ENCODE measurements at places on chromosomes 11 and 22.

DNA sequence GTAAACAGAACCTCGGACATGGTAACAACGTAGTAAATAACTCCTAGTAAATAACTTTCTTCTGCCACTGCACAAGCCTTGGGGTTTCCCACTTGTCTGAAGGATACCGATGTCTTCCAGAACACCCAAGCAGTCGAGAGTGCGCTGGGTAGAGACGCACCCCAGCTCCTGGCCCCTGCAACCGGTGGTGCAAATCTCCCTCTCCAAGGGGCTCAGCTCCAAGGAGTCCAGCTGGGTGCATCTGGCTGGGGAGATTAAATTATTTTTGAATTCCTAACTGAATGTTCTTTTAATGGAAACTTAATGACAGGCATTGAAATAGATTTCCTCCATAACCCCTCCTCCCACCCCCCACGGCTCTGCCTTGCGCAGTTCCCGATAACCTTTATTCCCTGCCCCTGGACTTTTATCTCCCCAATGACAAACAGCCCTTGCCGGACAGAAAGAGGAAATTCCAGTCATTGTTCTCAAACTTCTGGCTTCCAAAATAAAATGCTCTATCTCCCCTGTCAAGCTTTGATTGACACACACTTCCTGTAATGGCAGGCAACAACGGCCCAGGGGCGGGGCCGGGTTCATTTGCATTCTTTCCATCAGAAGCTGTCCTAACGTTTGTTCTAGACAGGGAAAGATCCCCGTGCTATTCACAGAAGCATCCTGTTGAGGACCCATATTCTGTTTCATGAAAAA is 31.2 kb downstream of the KCNJ1 start:
- DNase-seq: peak; percentile 37

DNA sequence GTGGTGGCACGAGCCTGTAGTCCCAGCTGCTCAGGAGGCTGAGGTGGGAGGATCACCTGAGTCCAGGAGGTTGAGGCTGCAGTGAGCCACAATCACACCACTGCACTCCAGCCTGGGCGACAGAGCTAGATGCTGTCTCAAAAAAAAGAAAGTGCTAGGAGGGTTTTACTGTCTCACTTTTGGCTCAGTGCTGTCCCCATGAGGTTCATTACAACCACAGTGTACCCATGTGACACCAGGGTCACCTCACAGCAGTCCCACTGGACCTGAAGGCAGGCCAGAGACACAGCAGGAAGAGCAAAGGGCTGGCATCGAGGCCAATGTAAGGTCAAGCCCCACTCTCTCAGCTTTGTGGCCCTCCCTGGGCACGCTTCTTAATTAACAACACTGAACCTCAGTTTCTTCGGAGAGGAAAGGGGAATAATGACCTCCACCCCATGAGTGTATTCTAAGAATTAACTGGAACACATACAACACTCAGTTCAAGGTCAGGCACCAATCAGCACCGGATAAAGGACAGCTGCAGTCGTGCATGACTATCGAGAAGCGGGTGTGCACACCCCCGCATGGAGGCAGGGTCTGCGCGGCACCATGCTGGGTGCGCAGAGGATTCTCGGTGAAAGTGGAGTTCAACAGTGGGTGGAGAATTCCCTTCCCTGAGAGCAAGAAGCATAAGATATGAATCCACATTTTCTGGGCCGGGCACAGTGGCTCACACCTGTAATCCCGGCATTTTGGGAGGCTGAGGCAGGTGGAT is 30.9 kb upstream of the BAIAP2L2 start:
- DNase-seq: no peak

DNA sequence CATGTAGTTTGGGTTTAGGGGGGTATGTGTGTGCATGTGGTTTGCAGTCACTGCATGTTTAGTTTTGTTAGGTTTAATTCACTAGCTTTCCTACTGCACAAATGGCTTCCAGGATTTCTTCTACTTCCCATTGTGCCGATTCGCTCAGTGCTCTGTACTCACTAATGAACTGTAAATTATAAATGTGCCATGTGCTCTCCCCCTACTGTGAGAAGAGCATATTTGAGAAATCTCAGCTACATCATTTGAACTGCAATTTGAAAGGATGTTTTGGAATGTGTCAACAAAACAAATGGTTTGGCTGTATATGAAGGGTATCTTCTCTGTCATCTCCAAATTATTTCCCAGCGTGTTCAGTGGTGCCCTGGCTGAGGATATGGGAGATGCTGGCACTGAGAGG is 28.1 kb downstream of the CYB5R2 start:
- DNase-seq: no peak

DNA sequence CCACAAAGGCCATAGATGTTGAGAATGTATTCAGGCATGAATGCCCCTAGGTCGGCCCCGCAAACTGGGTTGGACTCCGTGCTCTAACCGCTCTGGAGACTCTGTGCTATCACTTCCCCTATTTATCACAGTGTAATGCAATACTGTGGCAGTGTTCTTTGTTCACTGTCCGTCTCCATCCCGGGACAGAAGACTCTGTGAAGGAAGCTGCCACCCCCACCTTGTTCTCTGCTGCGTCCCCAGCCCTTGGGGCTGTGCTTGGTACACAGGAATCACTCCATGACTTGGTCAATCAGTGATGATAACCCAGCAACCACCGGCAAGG is 57.6 kb downstream of the TSPAN18 start:
- DNase-seq: no peak

GRCh38 chr11:27938011-27938410 is 169.9 kb downstream of the KIF18A start:
- DNase-seq: no peak

DNA sequence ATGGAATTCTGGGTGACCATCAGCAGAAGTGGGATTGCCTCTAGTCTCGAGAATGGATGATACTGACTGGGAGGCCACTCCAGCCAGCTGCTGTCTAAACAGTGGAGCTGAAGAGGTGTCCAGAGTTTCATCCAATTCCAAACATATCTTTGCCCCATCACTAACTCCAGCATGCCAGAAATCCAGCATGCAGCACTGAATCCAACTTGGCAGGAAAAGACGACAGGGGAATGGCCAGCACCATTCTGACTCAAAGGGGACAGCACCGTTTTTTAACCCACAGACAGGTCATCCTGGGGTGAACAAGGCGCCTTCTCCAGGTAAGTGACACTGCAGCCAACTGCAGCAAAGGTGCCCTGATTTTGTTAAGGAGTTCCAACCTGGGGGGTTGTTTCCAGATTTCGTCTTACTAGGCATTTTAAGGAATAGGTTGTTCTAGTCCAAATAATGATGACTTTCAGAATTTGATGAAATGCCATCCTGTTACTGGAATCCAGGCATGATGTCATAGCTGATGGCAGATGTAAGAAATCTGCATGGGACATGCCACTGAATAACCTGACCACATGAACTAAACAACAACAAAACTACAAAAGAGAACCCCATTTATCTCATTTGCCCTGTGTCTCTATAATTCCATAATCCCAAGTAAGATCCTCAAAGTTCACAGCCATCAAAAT is 32.3 kb downstream of the FEZ1 start:
- DNase-seq: no peak

DNA sequence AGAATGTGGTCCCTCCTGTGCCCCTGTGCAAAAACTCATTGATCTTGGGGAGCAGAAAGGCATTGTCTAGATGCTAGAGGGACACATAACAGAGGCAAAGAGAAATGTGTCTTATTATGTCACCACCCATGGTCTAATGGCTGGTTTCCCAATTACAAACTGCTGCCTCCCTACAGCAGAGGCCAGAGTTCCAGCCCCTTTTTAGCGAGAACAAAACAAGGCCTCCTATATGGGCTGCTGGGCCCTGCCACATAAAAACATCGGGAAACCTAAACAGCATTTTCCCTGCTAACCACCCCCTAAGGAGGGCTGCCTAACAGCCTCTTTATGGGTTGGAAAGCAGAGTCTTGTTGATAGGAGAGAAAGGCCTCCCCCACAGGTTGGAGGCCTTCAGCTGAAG is 75.2 kb upstream of the CRTAM start:
- DNase-seq: no peak

DNA sequence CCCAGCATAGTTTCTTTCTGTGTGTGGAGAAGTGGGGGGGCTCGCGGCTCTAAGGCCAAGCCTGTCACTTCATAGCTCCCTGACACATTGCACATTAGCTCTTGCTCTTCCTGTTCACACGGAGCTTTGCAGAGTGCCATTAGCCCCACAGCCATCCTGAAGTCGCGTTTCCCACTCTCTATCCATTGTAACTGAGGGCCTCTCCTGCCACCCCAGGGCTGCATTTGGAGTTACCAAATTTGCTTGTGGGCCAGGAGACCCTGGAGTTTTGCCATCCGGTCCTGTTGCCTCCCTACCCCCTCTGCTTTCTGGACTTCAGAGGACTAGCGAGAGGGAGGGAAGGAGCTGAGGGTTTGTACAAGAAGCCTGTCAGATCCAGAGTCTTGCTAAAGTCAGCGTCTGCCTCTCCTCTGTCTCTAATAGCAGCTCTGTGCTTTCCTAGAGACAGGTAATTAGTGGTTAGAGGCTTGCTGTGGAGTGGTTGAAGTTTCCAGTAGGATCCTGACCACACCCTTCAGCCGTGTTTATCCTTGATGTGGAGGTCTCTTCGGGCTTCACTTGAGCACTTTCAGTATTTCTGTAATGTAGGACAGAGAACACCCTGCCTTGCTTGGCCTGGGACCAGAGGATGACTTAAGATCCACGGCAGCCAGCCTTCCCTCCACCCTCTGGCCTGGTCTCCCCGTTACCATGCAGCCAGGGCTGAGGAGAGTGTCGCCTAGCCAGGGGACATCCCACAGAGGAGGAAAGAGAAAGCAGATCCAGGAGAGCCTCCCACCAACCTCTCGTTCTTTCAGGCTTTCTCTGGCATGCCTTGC is 14.1 kb downstream of the DCPS start:
- DNase-seq: no peak

DNA sequence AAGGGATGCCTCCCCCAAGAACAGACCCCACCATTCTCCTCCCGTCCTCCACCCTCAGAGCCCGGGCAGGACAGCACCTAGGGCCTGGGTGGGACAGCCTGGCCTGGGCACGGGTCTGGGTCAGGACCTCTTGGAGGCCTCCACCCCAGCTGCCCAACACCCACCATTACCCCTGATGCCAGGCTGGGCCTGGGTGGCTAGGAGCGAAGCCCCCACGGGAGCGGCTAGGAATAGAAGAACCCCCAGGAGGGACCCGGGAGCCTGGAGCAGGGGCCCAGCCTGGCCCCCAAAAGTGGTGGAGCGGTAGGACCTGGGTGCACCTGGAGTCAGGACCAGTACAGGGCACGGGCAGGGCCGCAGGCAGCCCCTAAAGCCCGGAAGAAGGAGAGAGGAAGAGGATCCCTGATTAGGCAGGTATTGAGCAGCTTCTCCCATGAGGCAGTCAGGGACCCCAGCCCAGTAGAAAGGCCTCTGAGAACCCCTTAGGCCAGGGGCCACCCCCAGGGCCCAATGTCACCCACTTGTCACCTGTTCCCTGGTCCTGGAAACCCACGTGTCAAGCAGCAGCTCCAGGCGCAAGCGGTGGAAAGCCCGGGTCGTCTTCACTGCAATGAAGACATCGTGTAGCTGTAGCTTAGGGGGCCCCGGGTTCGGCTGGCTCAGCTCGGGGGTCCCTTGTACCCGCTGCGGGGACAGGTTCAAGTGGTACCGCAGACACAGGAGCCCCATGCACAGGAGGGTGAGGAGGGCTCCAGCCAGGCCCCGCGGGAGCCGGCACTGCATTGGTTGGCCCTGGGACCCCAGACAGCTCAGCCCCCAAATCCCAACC is 575 bp downstream of the MFNG start:
- DNase-seq: peak; percentile 62

GRCh38 chr11:77141034-77141433 is 13.0 kb downstream of the MYO7A start:
- DNase-seq: no peak

GRCh38 chr11:71396548-71397123 is 51.6 kb downstream of the DHCR7 start:
- DNase-seq: no peak

DNA sequence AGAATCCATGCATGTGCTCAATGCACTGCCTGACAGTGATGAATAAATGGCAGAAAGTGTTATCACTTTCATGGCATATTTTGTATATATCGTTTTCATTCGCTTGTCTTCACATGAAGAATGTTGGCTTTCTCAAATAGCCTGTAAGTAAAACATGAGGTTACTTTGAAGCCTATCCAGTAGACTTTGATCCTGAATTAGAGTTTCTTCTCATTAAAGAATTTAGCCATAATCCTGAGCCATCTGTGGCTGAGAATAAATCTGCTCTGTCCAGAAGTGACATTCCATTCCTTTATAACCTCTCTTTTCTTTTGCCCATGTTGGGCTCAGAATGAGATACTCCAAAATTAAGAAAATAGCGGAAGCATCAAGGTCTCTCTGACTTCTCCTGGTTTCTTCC is 1071.7 kb upstream of the TENM4 start:
- no peak for DNase-seq

DNA sequence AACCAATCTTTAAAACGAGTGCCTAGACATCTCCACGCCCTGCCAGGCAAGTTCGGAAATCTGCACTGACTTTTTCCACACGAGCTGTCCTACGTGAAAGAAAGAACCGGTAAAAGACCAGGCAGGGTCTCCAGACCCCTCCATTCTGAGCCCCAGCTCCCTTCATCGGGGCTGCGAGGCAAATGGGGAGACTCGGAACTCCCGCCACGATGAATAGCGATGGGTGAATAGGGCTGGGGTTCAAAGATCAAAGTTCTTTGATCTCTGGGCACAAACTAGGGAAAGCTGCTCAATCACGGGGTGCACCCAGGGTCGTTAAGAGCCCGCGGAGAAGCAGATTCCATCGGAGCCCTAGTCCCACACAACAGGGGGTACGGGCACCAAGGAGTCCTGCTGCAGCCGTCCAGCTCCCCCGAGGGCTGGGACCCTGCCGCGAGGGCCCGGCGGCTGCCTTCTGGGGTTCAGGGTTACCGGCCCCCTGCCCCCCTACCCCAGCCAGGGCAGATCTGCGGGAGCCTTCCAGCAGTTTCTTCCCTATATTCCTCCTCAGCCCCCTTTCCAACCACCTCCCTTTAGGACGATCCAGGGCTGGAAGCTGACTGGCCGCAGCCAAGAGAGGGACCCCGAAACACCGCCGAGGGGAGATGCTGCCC is 1.1 kb downstream of the LRP4 start:
- no peak for DNase-seq

DNA sequence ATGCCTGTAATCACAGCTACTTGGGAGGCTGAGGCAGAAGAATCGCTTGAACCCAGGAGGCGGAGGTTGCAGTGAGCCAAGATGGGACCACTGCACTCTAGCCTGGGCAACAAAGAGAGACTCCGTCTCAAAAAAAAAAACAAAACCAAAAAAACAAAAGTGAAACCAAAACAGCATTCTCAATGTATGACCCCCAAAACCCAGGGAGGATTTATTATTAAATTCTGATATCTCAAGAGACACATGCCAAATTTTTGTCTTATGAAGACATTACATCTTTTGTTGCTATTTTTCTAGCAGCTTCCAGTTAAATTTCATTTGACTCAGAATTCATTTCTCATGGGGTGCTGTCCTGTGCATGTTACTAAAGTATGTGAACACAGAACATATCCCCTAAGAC is 3.0 kb upstream of the YPEL4 start:
- DNase-seq: no peak

GRCh38 chr11:117928446-117929141 is 608 bp downstream of the TMPRSS13 start:
- no peak for DNase-seq

DNA sequence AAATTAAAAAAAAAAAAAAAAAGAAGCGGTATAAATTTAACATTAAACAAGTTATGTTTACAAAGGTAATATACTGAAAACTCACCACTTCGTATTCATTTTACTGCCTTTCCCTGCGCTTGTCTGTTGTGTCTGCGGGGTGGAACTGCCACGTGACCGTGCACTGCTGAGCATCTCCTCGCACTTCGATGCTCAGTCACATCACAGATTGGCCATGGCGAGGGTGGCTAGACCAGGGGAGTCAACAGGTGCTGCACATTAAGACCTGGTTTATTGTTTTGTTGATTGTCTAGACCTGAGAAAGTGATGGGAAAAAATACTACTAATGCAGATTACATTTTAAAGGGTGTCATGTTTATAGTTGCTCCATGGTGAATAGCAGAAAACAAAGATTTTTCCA is 22.8 kb upstream of the TUB start:
- no peak for DNase-seq
